ENCODE measurements at places on chromosomes 5 and 9. TPM values are rescaled to one million over a fixed set of nuclear protein-coding genes. Genes with fewer than 3 reads are reported as not detected.

ACOT12 gene
- not detected for total RNA-seq

TUT7 gene
- total RNA-seq: 12.9 TPM

FBP2 gene
- not detected for total RNA-seq

MRRF gene
- 16.1 TPM for total RNA-seq

DNA sequence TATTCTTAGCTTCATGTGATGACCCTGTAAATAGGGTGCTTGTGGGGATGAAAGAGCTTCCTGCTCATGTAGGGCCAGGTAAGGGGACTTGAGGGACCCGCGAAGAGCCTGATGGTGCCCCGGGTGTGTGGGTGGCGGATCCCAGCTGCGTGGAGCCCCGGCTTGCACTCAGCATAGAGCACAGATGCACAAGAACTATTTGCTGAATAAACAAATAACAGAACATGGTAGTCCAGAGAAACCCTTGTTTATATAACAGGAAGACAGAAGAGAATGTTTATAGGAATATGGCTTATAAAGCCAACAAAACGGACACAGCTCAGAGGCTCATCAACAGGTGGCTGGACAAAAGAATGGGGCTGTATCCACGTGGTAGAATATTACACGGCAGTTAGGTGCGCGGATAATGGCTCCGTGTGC, 106.9 kb upstream of the COL5A1 start:
- no peak for DNase-seq

DNA sequence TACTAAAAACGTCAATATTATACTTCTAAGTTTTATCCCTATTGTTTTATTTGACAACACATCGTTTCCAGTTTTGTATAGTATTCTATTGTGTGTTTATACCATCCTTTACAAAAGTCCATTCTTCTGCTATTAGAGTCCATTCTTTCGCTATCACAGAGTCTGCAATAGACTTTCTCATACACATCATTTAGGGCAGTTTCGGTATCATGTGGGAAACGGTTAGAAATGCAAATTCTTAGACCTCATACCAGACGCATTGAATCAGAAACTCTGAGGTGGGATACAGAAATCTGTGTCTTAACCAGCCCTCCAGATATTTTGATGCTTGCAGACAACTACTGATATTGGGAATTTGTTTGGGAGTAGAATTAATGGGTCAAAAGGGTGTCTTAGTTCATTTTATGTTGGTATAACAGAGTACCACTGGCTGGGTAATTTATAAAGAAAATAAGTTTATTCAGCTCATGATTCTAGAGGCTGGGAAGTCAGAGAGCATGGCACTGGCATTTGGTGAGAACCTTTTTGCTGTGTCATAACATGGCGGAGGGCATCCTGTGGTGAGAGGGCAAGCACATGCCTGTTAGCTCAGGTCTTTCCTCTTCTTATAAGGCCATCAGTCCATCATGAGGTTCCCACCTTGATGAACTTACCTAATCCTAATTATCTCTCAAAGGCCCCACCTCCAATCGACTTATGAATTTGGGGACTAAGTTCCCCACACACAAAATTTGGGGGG, 21.1 kb downstream of the CARTPT start:
- no peak for DNase-seq

DNA sequence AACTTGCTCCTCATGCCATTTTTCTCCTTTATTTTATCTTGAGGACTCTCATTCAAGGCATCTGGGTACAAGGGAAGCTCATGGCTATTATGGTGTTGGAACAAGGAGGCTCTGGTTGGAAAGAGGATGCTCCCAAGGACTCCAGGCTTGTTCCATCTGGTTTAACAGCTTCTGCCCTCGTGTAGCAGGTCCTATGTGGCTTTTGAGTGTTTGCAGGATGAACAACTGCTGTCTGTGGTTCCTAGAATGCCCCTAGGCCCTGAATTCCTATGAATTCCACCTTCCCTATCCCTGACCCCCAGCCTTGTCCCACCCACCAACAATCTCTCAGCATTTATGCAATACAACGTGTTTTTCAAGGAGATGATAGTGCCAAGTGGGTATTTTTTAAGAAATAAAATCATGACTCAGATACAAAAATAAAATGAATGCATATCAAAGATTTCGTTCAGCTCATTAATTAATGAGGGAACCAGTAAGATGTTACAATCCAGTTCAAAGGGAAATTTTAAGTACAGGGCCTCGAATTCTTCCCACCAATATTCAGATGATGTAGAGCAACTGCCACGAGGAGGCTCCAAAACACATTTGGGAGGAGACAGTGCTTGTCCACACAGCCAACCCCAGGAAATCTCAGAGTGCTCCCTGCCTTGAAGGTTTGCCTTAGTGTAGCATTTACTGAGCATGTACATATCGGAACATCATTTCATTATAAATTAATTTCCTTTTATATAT, 182.0 kb downstream of the MUSK start:
- no peak for DNase-seq

DNA sequence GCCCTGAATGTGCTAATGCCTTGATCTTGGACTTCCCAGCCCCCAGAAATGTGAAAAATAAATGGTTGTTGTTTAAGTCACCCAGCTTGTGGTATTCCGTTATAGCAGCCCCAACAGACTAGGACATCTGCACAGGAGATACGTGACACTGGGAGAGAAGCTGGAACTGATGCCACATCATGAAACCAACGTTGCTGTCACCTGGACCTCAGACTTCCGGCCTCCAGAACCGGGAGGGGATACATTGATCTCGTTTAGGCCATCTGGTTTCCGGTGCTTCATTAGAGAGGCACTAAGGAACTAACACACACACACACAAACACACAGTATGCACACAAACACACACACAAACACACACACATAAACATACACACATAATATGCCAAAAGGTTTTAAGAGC, 75.0 kb upstream of the ICE1 start:
- DNase-seq: no peak

- no peak for DNase-seq
These were observed 316.1 kb downstream of the DMRT2 start for GRCh38 chr9:1366276-1366675.

DNA sequence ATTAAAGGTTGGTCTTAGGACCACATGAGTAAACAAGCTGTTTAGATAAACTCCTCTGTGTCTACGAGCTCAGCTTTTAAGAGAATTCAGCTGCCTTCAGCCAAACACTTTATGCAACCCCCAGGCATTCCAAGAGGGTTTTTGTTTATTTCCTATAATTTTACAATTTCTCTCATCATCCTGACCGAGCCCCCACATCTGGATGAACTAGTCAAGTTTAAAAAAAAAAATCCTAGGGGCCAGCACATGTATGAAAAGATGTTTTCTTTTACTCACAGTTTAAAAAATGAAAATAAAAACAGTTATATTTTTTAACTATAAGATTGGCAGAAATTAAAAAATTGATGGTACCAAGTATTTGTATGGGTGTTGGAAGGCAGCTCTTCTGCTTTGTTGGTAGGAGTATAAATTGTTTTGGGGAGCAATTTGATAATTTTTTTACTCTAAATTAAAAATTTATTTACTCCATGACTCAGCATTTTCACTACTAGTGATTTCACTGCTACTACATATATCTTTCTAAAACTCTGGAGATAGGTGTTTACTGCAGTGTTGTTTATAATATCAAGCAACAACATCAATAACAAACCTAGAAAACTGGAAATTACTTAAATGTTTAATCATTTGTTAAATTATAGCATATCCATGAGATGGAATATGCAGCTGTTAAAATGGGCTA, 18.1 kb downstream of the YTHDC2 start:
- no peak for DNase-seq

- no peak for DNase-seq
These were observed 65.2 kb downstream of the TRIO start for GRCh38 chr5:14208071-14209021.

GRCh38 chr9:104960662-104961061, 32.7 kb upstream of the ABCA1 start:
- no peak for DNase-seq

DNA sequence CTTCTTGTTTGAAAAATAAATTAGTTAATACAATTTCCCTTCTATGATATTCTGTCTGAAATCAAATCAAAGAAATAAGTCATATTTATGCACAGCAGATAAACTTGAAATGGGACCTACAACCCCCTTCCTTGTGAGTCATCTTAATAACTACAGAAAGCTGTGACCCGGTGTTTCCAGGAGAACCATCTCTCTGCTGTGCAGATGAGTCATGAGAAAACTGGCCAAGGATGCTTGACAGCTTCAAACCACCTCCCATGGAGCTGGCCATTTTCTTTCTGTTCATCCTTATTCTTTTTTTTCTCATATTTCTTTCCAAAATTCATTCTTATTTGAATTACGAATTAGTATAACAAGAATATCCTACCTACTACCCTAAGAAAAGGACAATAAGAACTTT, 43.4 kb upstream of the NR4A3 start:
- DNase-seq: no peak

- DNase-seq: no peak
These were observed 192.1 kb upstream of the DMRT1 start for GRCh38 chr9:649128-650074.

DNA sequence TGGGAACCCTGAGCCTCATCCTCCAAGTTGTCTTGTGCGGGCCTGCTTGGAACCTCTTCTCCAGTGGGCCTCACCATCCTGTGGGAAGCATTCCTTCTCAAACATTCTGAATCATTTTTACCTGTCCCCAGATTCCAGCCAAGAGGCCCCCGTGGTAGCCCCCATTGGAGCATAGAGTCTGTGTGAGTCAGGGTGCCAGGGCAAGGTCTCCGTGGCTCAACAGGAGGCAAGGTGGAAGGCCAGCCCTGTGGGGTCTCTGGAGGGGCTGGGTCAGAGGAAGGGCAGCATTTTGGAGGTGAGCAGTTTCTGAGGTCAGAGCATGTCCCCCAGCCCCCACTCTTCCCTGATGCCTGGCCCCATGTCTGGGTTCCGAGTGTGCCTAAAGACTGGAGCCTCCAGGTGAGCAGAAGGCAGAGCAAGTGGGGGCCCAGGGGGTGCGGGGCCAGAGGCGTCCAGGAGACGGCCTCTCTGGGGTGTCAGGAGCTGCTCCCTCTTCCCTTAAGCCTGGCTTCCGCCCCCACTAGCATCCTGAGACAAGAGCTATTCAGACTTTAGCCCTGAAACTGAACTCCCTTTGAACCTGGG, 2.1 kb downstream of the CACNA1B start:
- no peak for DNase-seq

- no peak for DNase-seq
These were observed 19.8 kb upstream of the INPP5E start for GRCh38 chr9:136459425-136459824.

DNA sequence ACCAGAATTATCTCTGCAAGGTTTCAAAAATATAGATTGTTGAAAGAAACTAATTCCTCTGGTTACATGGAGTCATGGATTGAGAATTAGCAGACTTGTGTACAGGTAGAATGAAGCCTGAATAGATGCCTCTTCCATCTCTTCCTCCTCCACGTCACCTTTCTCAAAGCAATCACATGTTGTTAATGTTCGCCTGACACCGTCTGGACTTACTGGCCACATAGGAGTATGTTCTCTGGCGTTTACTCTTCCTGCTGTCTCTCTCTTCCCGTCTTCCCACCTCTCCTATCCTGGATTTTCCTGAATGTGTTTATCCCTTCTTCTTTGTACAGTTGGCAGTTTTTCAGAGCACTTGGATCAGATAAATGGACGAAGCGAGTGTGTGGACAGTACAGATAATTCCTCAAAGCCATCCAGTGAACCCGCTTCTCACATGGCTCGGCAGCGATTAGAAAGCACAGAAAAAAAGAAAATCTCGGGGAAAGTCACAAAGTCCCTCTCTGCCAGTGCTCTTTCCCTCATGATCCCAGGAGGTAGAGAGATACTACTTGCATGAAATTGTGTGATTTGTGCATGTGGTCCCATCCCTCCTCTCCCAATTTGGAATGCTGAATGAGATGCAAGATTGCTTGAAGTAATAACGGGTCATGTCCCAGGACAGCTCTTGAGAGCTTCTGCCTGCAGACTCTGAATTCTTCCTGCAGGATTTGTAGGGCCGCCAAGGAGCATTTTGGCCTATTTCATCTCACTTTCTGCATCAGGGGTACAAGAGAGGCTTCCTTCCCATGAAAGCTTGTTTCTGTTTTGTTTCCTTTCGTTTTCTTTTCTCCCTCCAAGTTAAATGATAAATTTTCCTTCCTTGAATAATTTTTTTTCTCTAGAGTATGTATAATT, 47.3 kb downstream of the CD180 start:
- no peak for DNase-seq

DNA sequence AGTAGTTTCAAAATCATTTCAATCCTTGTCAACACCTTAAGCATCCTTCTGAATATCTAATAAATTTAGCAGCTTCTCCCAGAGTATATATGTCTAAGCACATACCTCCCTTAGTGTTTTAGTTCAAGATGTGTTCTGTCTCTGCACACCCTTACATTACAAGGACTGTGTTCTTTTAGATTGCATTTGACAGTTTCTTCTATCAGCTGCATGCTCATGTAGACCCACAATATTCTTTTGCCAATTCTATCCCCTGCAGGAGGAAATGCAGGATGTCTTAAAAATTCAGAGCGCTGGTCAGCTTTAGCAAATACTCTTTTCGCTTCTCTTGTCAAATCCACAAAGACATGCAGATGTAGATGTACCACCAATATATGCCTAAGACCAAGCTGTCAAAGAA, 145.8 kb upstream of the SLC30A5 start:
- DNase-seq: no peak

DNA sequence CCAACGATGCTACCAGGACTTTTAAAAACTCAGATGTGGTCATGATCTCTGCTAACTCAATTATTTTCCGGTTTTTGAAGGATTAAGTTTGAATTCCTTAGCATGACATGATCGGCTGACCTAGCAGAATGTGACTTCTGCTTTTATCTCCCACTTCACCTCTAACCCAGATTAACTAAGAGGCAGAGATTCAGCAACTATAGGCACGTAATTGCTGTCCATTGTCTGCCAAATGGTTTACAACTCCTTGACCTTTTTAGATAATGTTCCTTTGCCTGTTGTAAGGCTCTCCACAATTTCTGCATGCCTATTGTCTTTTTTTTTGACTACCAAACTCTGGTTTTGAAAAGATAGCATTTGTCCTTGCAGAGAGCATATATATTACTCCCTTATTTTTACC, 268.2 kb downstream of the BRINP1 start:
- DNase-seq: no peak

- DNase-seq: no peak
These were observed 91.2 kb upstream of the ERBIN start for GRCh38 chr5:65835191-65835590.

GRCh38 chr9:88258024-88258423, 119.7 kb upstream of the SPATA31C2 start:
- DNase-seq: no peak
